Upper lobe of left lung (tissue), 6 donors: ENCODE measurements at places on chromosomes 12 and 14. TPM values are rescaled to one million over a fixed set of nuclear protein-coding genes. Genes with fewer than 3 reads are reported as not detected.

DNA sequence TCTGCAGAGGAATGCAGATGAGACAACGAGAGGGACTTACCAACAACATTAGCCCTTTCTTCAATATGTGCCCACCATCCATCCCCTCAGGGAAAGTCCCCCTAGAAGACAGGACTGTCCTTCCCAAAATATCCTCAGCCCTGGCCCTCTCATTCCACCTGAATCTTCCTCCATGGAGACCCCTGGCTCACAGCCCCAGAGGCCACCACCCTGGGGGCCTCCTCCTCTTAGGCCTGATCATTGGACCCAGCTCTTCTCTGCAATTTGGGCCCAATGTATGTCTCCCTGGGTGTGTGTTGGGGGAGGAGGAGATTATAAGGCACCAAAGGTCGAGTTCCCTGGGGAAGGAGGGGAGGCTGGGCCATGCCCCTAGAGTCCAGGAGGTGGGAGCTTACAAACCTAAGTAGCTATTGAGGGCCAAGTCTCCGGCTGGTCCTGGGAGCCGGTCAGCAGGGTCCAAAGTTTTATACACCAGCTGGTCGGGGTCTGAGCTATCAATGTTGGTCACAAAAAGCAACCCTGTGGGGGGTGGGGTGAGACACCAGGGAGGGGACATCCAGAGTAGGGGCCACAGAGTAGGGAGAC is 8.1 kb downstream of the ITGA7 start:
- H3K27me3 ChIP-seq, result no peaks in the 10 kb centered on the region
- H3K4me1 ChIP-seq, result no peaks in the 10 kb centered on the region
- H3K4me3 ChIP-seq, result no peak overlapping the region

- no peak overlapping the region for H3K4me3 ChIP-seq
- no peak for DNase-seq
- no peaks in the 10 kb centered on the region for H3K27me3 ChIP-seq
- H3K27ac ChIP-seq, result no peak overlapping the region
- no peaks in the 10 kb centered on the region for H3K4me1 ChIP-seq
- no peaks in the 10 kb centered on the region for H3K36me3 ChIP-seq
These were observed 29.8 kb downstream of the OR10P1 start for GRCh38 chr12:55666508-55666907.

DNA sequence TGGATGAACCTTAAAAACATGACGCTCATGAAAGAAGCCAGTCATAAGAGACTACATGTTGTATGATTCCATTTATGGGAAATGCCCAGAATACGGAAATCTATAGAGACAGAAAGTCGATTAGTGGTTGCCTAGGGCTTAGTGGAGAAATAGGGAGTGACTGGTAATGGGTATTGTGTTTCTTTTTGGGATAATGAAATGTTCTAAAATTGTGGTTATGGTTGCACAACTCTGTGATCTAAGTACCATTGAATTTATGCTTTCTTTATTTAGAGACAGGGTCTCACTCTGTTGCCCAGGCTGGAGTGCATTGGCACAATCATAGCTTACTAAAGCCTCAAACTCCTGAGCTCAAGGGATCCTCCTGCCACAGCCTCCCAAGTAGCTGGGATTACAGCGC is 8.0 kb downstream of the RBMS2 start:
- no peak overlapping the region for H3K4me3 ChIP-seq
- DNase-seq, result no peak
- no peaks in the 10 kb centered on the region for H3K36me3 ChIP-seq
- no peaks in the 10 kb centered on the region for H3K27me3 ChIP-seq
- H3K27ac ChIP-seq, result peak overlapping the region; percentile 91

- DNase-seq, result no peak
- no peaks in the 10 kb centered on the region for H3K27me3 ChIP-seq
- peaks cover 41% of the 10 kb centered on the region for H3K4me1 ChIP-seq
- peak overlapping the region; percentile 79 for H3K27ac ChIP-seq
- peaks cover 79% of the 10 kb centered on the region for H3K36me3 ChIP-seq
These were observed 8.3 kb downstream of the EMG1 start for GRCh38 chr12:6979021-6979420.

Gene POTEG
- not detected for total RNA-seq

Gene KCNMB4
- total RNA-seq, result 6.9 TPM

Gene ZNF385A
- 22.6 TPM for total RNA-seq

- peaks cover 32% of the 10 kb centered on the region for H3K4me1 ChIP-seq
- no peaks in the 10 kb centered on the region for H3K36me3 ChIP-seq
- DNase-seq, result no peak
- H3K27me3 ChIP-seq, result no peaks in the 10 kb centered on the region
- H3K27ac ChIP-seq, result peak overlapping the region; percentile 95
These were observed 5.1 kb upstream of the CHD4 start for GRCh38 chr12:6612247-6612646.

GRCh38 chr14:75702616-75703261 is 41.7 kb downstream of the TTLL5 start:
- H3K27me3 ChIP-seq, result no peaks in the 10 kb centered on the region
- no peak overlapping the region for H3K27ac ChIP-seq
- DNase-seq, result no peak
- H3K36me3 ChIP-seq, result peaks cover 9% of the 10 kb centered on the region
- no peak overlapping the region for H3K4me3 ChIP-seq

Gene KLRF1
- total RNA-seq, result 2.3 TPM

GRCh38 chr12:1926251-1926657 is 7.8 kb upstream of the CACNA2D4 start:
- H3K36me3 ChIP-seq, result no peaks in the 10 kb centered on the region
- H3K27ac ChIP-seq, result no peak overlapping the region
- no peaks in the 10 kb centered on the region for H3K27me3 ChIP-seq
- no peaks in the 10 kb centered on the region for H3K4me1 ChIP-seq

Gene CIROP
- not detected for total RNA-seq

GRCh38 chr14:82694820-82695219 is 1161.2 kb upstream of the SEL1L start:
- no peak overlapping the region for H3K4me3 ChIP-seq
- H3K36me3 ChIP-seq, result no peaks in the 10 kb centered on the region
- DNase-seq, result no peak
- H3K27me3 ChIP-seq, result no peaks in the 10 kb centered on the region
- no peaks in the 10 kb centered on the region for H3K4me1 ChIP-seq

DNA sequence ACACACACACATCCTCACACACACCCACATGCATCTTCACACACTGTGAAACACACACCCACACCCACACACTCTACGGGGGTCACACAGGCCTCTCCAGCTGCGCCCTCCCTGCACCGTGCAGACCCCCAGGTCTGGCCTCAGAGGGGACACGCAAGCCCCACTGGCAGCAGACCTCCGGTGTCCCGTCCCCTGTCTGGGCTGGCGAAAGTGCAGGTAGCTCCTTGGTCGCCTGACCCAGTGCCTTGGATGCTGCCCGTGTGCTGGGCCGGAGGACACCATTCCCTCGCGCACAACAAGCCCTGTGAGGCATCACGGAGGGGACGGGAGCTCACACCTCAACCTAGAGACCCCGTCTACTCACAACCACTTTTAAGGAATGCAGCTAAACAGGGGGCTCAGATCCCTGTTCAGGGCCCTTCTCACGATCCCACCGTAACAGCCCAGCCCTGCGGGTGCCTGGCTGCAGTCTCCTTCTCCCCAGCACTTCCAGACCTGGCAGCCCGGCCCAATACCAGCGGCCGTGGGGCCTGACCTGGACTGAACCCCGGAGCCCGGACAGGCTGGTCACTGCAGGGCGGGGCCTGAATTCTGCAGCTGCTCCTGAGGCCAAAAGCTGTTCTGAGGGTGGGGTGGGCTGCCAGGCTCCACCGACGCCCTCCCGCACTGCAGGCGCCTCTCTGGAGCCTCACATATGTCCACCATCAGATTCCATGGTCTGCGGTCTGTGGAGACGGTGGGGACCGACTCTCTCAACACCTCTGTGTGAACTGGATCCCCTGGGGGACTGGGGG is 42.1 kb upstream of the FZD10 start:
- no peak for DNase-seq
- H3K4me3 ChIP-seq, result no peak overlapping the region
- H3K27me3 ChIP-seq, result no peaks in the 10 kb centered on the region

GRCh38 chr14:36301159-36301558 is 19.3 kb downstream of the MBIP start:
- no peaks in the 10 kb centered on the region for H3K27me3 ChIP-seq
- H3K27ac ChIP-seq, result no peak overlapping the region
- no peak overlapping the region for H3K4me3 ChIP-seq
- no peak for DNase-seq
- H3K4me1 ChIP-seq, result peaks cover 2% of the 10 kb centered on the region

Gene CPNE6
- total RNA-seq, result not detected

Gene BLOC1S1
- 34.6 TPM for total RNA-seq

- no peaks in the 10 kb centered on the region for H3K36me3 ChIP-seq
- H3K4me3 ChIP-seq, result no peak overlapping the region
- H3K4me1 ChIP-seq, result no peaks in the 10 kb centered on the region
These were observed 535.8 kb downstream of the NRXN3 start for GRCh38 chr14:78705989-78706388.

DNA sequence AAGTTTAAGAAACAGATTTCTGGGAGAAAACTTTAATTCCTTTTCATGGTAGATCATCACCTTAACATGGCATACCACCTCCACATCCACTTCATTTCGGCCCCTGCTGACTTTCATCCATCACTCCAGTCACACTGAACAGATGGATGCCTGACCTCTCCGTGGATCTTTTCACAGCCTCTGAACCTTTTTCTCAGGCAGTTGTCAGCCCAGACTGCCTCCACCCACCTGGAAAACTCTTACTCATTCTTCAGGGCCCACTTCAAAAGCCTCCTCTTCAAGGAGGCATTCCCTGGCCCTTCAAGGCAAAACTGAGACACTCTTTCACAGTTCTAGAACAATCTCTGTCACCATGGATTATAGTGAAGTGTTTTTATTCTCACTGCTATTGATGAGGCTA is 52.9 kb downstream of the GXYLT1 start:
- no peaks in the 10 kb centered on the region for H3K36me3 ChIP-seq
- DNase-seq, result no peak
- no peak overlapping the region for H3K27ac ChIP-seq
- no peak overlapping the region for H3K4me3 ChIP-seq
- no peaks in the 10 kb centered on the region for H3K27me3 ChIP-seq

Gene RDH11
- total RNA-seq, result 61.1 TPM

GRCh38 chr14:31969699-31970240 is 107.3 kb upstream of the ARHGAP5 start:
- no peak overlapping the region for H3K4me3 ChIP-seq
- no peak for DNase-seq
- no peaks in the 10 kb centered on the region for H3K27me3 ChIP-seq

DNA sequence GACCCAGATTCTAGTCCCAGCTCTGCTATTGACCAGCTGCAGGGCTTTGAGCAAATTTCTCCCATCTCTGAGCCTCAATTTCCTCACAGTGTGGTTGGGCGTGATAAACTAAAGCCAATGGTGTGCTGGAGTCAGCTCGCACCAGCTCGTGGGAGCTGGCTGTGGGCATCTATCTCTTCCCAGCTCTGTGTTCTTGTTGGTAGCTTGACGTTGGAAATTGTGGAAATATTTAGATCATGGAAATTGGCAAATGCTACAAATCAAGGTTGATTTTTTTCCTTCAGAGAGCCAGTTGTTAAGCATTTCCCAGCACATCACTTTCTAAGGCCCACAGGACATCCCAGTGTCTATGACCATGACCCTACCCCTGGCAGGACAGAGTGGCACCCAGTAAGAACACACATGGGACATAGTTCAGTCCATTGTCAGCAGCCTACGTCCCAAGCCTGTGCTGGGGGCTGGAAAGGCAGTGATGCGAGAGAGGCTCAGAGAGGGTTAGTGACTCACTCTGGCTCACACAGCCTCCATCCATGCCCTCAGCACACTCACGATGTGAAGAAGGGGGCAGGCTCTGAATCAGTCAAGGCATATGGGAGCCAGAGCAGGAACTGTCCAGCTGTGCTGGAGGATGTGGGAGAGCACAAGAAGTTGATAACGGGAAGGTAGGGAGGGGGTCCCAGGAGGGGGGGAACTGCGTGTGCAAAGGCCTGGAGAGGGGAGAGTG is 77.6 kb downstream of the LGMN start:
- peak overlapping the region; percentile 57 for H3K27ac ChIP-seq
- H3K27me3 ChIP-seq, result no peaks in the 10 kb centered on the region
- H3K36me3 ChIP-seq, result peaks cover 7% of the 10 kb centered on the region

Gene NTN4
- 74.1 TPM for total RNA-seq

DNA sequence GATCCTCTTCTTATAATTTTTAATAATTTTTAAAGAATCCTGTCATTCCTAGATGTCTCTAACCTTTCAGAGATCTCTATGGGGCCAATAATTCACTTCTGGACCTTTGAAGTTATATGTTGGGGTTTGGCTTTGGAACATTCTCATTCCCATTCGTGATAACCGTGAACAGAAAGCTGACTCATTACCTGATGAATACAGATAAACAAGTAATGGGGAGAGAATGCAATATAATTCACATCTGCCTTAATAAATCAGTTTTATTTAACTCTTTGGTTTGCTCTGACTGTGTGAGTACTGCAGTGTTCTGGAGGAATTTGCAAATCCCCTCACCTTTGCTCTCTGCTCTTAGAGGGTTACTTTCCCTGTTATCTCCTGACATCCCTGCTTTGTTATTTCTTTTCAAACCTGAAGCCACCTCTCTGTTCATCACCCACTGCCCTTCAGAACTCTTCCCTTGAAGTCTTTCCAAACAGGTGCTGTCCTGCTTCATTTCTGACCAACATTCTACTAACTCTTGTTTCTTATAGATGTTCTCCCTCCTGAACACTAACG is 79.6 kb upstream of the SLC38A2 start:
- H3K4me1 ChIP-seq, result peaks cover 11% of the 10 kb centered on the region
- no peak overlapping the region for H3K4me3 ChIP-seq
- no peak overlapping the region for H3K27ac ChIP-seq
- no peaks in the 10 kb centered on the region for H3K27me3 ChIP-seq
- no peaks in the 10 kb centered on the region for H3K36me3 ChIP-seq

GRCh38 chr14:68627868-68628604 is 164.8 kb downstream of the ZFP36L1 start:
- H3K27me3 ChIP-seq, result no peaks in the 10 kb centered on the region
- peaks cover under 1% of the 10 kb centered on the region for H3K4me1 ChIP-seq
- H3K4me3 ChIP-seq, result peak overlapping the region; percentile 41
- peak; percentile 93 for DNase-seq

- no peak for DNase-seq
- H3K27ac ChIP-seq, result no peak overlapping the region
- no peak overlapping the region for H3K4me3 ChIP-seq
- H3K4me1 ChIP-seq, result no peaks in the 10 kb centered on the region
- no peaks in the 10 kb centered on the region for H3K27me3 ChIP-seq
These were observed 58.1 kb upstream of the PCED1B start for GRCh38 chr12:47021298-47021697.

DNA sequence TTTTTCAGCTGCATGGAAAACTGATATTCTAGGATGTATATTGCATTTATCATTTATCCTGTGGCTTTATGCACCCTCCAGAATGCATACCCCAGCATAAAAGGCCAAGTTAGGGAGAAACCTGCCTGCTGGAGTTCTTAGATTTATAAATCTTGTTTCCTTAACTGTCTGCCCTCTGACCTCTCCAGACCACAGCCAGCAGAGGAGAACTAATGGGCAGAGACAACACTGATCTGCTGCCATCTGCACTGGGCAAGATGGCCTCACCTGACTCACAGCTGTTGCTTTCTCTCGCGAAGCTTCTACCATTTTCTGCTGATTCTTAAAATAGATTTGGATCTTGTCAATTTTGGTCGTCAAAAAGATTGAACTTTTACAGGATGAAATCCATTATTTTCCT is 65.8 kb downstream of the PPP2R5C start:
- peaks cover 53% of the 10 kb centered on the region for H3K4me1 ChIP-seq
- no peak overlapping the region for H3K27ac ChIP-seq
- no peaks in the 10 kb centered on the region for H3K27me3 ChIP-seq
- no peak overlapping the region for H3K4me3 ChIP-seq

Gene CCDC88C
- 70.1 TPM for total RNA-seq
